NCI-H146 (cell line): ENCODE measurements at places on chromosomes 13 and 19.

GRCh38 chr19:1110809-1111640 lies 7.2 kb downstream of the GPX4 start:
- no peak for DNase-seq

GRCh38 chr19:18422530-18423191 lies 3.5 kb downstream of the SSBP4 start:
- DNase-seq: no peak

DNA sequence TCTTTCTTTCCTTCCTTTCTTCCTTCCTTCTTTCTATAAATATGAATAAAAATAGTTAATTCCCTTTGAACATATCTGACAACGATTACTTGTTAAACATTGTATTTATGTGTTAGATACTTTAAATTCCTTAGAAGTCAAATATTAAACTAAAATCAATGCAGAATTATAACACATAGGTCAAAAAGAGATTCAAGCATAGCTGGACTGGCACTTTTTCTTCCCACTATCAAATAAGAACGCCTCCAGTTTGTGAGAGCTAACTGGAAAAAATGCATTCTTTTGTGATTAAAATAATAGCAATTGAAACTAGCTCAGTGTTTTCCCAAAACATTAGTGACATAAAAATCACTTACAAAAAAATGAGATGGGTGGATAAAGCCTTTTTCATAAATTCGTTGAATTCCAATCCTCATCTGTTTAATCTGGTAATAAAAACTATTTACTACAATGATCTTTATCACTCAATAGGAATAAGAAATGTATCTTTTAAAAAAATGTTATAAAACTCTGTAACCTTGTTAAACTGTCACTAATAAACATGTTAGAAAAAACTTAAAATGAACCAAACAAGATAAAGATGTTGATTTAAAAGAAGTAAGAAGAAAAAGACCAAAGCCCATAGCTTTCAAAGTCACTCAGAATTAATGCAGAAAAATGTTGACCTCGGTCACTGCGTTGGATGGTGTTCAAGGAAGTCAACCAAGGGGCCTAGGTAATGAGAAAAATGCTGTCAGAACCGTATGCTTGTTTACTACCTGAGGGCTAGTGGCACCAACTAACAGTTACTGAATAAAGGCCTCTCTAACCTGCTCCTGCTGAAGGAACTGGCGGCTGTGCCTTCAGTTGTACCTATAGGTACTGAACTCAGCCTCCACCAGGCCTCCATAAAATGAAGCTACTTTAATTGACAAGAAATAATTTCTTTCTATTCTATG lies 1039.5 kb upstream of the SLC10A2 start:
- no peak for DNase-seq

DNA sequence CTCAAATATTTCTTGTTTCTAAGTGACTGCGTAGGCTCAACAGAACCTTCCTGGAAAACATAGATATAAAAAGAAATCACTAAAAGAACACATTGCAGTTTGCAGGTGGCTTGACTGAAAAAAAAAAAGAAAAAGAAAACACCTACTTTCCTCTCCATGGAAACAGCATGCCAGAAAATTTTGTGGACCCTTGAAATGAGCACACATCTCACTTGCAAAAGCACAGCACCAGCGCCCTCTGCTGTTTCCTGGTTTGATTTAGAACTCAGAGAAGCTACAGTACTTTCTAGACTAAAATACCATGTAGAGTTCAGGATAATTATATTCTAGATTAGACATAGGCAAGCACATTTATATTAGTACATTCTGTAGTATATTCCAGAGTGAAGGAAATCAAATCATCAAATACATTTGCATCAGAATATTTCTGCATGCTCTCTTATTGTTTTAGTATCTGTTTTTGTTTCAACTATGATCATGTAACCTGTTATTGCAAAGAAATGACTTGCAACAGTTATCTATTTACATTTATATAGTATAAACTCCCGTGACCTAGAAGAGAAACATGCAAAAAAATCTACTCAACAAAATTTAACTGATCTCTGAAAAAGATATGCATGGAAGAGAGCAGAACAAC lies 22.3 kb upstream of the XPO4 start:
- DNase-seq: peak; percentile 81

DNA sequence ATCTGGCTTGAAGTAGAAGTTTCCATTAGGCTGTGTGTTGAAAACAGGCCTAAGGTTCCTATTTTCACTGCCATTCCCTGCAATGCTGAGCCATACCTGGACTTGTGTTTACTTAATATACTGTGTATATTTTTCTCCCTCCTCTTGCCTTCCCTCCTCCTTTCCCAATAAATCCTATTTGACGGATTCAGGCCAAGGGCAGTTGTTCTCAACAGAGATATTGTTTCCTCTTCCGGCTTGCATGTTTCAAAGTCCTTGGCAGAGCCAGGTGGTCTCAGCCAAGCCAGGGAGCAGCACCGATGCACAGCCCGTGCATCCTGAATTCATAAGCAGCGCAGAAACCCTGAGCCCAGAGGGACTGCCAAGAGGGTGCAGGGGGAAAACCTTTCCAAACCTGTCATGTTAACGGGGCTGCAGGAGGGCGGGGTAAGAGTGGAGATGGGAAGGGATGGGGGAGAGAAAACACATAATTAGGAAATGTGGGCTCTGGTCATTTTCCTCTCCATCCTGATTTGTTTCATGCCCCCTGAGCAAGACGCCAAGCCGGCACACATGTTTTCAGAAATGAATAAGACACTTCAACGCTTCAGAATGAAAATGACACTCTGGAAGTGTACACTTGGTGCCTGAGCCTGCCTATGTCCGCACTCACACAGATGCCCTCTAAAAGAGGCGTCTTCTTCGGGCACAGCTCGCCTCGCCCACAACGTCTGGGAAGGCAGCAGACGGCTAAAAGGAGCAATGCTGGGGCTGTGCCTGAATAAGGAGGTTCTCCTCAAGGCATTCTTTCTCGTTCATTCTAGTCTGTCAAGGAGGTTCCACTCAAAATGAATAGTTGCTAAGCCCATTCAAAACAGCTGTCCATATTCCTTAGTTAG lies 149.3 kb upstream of the UBL3 start:
- no peak for DNase-seq

DNA sequence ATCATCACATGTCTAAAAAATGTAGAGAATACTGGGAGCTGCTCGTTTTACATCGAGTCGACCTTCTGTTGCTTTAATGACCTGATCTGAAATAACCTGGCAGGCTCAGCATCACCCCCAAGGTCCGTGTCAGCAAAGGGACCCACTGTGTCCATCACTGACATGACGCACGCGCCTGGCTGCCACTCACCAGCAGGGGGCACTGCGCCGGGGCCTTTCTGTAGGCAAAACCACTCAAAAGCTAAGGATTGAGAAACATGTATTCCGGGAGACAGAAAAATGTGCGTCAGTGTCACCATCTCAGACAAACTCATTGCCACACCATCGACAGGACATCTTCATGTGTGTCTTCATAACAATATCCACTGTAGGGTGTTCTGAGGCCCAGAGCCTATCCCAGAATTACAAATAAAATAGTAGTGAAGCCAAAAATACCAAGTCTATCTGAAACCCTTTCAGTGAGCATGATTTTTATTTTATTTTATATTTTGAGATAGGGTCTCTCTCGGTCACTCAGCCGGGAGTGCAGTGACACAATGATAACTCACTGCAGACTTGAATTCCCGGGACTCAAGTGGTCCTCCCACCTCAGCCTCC lies 130.3 kb upstream of the LSM14A start:
- peak; percentile 27 for DNase-seq

- no peak for DNase-seq
These were observed 88.7 kb downstream of the SCGB2B2 start for GRCh38 chr19:34588249-34588648.

- DNase-seq: no peak
These were observed 133.7 kb downstream of the RAP2A start for GRCh38 chr13:97567510-97568243.

DNA sequence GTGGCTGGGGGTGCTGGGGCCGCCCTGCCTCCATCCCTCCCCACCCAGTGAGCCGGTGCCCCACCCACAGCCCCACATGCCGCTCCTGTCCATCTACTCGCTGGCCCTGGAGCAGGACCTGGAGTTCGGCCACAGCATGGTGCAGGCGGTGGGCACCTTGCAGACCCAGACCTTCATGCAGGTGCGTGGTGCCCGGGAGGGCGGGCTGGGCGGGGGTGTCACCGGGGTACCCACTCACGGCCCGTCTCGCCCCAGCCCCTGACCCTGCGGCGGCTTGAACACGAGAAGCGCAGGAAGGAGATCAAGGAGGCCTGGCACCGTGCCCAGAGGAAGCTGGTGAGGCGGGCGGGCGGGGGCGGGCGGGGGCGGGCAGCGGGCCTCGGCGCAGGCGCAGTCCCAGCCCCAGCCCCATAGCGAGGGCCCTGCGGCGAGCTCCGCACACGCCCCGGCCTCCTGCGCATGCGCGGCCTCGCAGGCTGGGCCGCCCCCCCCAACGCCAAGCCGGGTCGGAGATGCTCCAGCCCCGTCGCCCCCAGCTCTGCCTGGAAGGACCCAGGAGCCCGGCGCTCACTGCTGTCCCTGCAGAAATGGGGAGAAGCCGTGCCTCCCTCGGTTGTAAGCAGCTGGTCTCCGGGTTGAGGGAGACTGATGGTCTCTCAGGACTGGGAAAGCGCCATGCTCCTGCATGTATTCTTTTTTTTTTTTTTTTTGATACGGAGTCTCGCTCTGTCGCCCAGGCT lies 7.7 kb downstream of the ARHGAP45 start:
- peak; percentile 85 for DNase-seq

DNA sequence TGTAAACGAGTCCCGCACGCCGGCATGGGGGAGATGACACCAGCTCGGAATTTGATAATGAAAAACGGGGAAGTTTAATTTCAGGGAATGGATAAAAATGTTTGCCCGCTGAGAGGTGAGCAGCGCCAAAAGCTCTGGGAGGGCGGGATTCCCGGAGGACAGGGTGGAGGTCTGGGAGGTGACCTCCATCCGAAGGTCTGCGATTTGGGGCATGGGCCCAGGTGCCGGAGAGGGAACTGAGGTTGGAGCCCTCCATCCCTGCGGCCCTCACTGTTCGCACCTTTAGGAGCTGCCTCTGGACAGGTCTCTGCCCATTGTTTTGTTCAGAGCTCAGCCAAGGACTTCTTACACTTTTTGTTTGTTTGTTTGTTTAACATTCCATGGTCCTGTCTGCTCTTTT lies 129.8 kb downstream of the URI1 start:
- no peak for DNase-seq

DNA sequence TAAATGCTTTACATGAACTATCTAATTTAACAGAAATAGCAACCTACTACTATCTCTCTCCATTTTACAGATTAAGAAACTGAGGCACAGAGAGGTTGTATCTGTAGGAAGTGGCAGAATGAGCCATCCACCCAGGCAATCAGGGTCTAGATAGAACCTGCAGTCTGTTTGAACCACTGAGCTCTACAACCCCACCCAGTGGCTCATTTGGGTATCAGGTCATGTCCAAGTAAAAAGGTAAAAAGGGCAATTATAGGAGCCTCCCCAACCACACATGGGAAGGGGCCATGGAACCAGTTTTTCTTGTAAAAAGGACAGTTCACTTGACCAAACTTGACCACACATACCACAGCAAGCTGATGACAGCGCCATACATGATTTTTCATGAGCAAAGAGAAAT lies 92.9 kb upstream of the SGCG start:
- DNase-seq: no peak

- no peak for DNase-seq
These were observed 175.4 kb downstream of the DLEU7 start for GRCh38 chr13:50668049-50668448.

DNA sequence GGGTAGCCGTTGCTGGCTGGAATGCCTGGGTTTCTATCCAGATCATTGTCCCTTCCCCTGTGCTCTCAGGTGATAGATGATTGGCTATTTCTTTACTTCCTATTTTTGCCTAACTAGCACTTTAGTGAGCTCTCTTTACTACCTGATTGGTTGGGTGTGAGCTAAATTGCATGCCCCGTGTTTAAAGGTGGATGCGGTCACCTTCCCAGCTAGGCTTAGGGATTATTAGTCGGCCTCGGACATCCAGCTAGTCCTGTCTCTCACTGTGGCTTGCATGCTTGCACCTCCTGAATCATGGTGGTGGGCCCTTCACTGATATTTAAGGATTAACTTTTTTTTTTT lies 10.1 kb downstream of the TTYH1 start:
- DNase-seq: no peak

- peak; percentile 79 for DNase-seq
These were observed 661 bp upstream of the MIR17HG start for GRCh38 chr13:91346850-91347201.

- DNase-seq: no peak
These were observed 47.1 kb upstream of the ANKRD10 start for GRCh38 chr13:110961959-110962358.

DNA sequence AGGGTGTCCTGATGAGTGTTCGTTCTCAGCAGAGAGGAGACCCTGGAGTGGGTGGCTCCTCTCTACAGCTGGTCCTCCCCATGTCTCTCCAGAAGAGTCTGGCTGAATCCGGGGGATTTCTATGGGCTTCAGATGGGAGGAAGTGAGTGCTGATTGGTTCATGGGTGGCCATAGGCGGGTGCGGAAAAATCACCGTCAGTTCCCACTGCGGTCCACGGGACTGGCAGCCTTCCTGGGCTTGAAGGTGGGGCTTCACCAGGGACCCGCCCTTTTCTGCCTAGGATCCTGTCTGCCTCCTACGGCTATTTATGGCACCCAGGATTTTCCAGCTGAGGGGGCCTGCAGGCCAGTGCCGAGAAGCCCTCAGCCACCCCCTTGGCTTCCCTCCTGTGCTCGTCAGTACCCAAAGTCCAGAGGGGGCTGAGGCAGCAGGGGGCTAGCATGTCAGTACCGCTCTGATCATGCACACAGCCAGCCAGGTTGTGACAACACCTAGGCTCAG lies 18.4 kb downstream of the CPB2 start:
- no peak for DNase-seq

DNA sequence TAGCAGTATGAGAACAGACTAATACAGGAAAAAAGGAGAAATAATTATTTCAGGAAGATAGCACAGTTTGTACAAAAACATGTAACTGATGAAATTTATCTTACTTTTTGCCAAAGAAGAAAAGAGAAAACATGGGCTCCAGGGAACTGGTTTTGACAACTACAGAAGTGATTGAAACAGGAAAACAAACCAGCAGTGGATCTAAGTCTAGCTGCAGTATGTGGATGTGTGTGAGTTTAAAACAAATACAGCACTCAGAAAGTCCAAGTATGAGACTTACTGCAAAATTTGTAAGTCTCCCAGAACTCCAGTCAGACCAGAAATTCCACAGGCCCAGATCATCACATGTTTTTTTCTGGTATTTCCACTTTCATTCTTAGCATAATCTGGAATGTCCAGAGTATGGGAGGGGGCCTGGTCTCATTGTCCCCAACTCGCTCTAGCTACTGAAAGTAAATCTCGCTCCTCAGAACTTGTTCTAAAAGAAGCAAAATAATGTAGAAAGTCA lies 259.5 kb downstream of the NHLRC3 start:
- DNase-seq: no peak

DNA sequence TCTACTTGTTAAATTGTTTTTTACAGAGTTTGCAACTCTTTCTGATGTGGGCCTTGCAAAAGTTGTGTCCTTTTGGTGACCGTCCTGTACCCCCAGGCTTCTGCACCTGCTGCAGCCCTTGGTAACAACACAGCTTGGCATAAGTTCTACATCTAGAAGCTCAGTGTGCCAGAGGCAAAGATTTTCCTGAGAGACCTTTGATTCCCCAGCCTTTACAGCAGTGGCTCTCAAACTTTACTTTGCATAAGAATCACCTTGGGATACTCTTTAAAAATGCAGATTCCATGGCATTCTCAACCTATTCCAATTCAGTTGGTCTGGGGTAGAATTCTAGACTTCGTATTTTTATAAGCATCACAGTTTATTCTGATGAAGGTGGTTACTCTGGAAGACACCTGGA lies 260.9 kb downstream of the DCT start:
- DNase-seq: no peak
